ENCODE measurements at places on chromosomes 6 and 20.

DNA sequence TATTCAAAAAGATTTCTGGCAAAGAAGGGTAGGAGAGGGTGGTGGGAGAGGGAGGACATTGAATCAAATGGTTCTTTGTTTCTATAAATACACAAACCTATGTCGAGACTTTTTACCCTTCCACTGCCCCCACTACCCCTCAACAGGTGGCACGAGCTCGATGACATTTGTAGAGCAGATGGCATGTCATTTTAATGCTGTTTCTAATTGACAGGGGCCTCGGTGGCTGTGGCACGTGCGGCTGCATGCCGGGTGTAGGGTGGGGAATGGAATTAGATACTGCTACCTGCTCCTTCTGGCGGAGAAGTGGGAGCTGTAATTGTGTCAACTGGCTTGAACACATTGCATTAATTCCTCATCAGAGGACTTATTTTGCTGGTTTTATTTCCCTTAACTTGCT, 29.1 kb upstream of the SASH1 start:
- DNase-seq = no peak

DNA sequence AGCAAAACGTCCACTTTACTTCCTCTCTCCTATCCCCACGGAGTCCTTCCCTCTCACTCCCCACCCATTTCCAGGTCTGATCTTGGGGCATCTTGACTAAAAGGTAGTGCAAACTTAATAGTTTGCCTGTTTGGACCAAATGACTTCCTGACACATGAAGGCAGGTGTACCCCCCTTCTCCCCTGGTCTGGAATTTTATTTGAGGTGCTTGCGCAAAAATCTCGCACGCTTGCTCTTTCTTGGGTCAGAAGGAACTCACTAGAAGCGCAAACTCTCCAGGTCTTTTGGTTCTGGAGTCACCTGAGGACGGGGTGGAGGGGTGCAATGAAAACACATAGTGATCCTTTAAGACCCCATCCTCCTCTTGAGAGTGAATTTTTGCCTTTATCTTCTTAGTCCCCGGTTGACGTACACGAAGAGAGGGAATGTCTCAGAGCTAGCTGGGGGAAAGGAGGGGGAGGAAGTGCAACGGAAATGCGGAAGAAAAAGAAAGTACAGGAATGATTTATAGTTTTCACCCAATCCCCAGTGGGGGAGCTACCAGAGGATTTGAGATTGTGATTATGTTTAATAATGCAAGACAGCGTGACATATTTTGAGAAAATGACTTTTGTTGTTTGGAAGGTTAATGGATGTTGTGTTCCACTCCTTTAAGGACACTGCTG, 4.9 kb downstream of the ADGRB3 start:
- no peak for DNase-seq

- no peak for DNase-seq
These were observed 210.5 kb downstream of the FARS2 start for GRCh38 chr6:5471637-5472398.

DNA sequence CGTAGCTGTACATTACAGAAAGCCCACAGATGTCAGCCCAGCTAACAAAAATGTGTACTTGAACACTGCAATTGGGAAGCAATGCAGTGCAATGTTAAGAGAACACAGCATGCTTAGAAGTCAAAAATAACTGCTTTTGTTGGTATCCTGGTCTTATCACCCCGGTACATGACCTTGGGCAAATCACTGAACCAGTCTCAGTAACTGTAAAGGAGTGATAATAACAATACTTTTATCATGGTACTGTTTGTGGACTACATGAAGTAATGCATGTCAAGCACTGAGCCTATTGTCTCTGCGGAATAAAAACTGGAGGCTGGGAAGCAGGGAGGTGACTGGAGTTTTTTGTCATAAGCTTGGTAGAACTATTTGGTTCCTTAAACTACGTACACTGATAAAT, 44.7 kb upstream of the SPDEF start:
- DNase-seq = no peak

GRCh38 chr20:2311329-2311728, 15.5 kb downstream of the TGM3 start:
- no peak for DNase-seq

DNA sequence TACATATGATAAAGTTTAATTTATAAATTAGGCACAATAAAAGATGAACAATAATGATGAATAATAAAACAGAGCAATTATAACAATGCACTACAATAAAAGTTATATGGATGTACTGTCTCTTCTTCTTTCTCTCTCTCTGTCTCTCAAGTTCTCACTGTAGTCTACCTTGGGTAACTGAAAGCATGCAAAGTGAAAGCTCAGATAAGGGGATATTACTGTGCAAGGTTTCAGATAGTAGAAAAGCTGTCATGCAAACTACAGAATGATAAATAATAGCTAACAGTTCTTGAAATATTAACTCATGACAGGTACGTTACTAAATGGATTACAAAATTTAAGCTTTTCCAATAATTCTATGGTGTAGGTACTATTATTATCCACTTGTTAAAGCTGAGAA, 311.9 kb upstream of the PRDM1 start:
- no peak for DNase-seq

DNA sequence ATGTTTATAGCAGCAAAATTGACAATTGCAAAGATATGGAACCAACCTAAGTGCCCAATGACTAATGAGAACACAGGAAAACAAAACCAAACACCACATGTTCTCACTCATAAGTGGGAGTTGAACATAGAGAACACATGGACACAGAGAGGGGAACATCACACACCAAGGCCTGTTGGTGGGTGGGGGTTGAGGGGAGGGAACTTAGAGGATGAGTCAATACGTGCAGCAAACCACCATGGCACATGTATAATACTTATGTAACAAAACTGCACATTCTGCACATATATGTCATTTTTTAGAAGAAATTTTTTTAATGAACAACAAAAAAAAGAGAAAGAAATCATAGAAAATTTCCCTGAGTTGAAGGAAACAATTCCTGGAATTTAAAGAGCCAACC, 3.9 kb downstream of the EPM2A start:
- no peak for DNase-seq

DNA sequence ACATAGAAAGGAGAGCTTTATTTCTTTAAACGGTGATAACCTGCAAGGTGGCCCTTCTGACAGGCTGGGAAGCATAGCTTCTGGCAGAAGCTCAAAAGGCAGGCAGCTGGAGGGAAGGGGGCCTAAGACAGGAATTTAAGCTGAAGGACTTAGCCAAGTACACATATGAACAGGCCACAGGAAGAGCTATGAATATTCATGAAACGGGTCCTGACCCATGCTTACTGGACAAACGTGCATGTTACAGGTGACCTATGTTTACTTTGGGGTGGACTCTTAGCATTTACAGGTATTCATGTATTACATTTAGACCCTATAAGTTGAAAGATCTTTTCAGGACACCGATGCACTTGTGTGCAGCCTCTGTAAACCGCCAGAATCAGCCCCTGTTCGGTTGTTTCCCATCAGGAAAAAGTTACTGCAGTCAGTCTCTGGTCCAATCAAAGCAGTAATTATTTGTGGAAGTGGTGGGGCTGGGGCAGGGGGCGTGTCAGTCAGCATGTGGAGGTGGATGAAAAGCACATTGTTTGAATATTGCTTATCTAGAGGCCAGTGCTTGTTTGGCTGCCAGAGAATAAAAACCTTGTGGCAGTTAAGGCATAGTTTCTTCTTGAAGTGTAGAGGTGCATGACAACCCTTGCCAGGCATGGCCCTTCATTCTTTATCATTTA, 2.9 kb upstream of the GZF1 start:
- no peak for DNase-seq

DNA sequence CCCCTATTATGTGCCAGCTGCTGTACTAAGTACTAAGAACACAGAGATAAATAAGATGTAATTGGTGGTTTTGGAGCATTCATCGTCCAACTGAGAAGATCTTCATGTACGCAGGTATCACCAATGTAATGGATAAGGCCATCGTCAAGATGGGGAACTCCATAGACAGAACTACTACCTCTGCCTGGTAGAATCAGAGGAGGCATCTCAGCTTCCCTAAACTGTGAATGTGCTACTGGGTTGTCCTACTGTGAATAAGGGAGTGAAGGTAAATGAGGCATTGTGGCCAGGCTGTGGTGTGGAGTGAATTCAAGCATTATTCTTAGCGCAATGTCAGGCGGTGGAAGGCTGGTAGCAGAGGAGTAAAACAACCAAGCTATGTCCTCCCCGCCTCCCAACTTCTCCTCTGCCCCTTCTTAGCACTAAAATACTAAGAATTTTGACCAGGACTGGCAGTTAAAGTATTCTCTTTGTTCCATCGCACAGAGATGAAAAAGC, 68.2 kb downstream of the TBC1D7 start:
- no peak for DNase-seq

DNA sequence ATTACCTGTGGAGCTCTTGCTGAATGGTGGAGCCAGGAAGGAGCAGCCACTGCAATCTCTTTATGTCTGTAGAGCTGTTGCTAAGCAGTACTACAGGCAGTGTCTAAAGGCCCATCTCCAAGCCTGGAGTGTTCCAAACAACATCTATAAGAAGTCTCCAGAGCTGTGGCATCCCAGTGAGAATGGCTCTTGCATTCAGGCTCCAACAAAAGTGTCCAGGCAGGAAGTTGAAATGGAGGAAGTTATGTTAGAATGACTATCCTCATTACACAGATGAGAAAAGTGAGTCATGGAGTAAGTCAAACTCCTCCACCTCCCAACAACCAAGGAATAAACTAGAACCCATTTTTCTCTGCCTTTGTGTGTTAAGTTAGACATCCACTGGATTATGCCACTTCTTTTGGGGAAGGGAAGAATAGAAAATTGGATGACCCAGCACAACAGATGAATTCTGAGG, 288.5 kb upstream of the STXBP5 start:
- no peak for DNase-seq

DNA sequence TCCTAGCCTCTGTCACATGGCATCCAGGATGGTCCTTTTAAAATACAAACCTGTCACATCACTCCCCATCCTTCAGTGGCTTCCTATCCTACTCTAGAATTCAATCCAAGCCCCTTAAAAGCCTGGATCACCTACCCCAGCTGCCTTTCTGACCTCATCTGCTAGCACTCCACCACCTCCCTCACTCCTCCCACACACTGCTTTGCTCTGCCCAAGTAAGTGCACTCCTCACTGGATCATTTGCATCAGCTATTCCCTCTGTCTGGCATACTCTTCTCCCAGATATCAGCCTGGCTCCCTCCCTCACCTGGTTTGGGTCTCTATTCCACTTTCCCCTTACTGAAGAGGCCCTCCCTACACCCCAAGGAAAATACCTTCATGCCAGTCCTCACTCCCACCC, 10.5 kb downstream of the C6orf136 start:
- DNase-seq = no peak

GRCh38 chr6:46954837-46955451, 33.2 kb upstream of the ADGRF5 start:
- no peak for DNase-seq

DNA sequence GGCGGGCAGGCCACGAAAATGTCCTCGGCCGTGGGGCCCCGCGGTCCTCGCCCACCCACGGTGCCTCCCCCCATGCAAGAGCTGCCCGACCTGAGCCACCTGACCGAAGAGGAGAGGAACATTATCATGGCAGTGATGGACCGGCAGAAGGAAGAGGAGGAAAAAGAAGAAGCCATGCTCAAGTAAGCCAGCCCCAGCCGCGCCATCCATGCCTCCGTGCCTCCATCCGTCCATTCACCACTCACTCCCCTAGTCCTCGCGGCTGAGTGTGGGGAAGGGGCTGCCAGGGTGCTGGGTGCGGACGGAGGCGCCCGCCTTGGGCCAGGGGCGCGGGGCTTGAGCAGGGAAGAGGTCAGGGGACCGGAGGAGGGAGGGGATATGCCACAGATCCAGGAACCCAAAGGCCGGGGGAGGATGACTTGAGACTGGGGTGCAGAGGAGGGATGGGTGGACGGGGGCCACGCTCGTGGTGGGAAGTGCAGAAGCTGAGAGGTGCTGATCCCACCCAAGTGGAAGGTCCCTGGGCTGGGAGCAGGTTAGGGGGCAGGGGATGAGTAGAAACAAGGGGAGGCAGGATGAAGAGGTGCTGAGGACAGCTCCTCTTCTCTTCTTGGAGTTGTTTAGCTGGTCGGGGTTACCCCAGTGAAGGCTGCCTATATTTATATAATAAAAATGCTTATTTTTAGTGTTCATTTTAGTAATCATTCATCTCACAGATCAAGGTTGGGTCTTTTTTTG, 825 bp downstream of the RIMS1 start:
- no peak for DNase-seq

- DNase-seq = no peak
These were observed 40.4 kb downstream of the GNAS-AS1 start for GRCh38 chr20:58810116-58810878.

- no peak for DNase-seq
These were observed 7.7 kb downstream of the NPEPL1 start for GRCh38 chr20:58700121-58700821.

- DNase-seq = no peak
These were observed 36.0 kb downstream of the TAF8 start for GRCh38 chr6:42086046-42087035.

DNA sequence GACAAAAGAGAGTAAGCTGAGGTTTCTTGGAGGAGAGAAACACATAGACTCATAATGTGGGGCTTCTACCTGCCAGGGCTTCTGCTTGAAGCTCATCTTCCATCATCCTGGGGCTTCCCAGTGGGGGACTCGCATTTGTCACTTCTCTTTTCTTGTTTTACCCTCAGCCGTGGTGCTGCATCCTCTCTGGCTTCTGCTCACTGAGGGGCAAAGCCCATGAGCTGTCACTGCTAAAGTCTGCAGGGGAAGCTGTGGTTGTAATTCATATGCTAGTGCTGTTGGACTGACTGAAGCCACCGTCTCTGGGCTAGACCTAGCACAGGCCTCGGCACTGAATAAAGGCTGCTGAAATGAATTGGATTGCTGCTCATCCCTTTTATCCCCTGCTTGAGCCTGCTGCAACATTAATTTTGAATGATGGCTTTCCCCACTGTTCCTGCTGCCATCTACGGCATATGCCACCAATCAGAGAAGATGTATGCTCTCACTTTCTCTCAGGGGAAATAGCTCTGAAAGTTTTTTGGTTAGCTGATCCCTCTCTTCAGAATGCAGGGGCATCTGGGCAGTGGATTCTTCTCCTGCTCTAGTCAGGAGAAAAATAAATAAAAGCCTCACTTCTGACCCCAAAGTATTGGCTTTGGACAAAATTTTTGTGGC, 568.4 kb upstream of the MAP3K7 start:
- DNase-seq = no peak

- no peak for DNase-seq
These were observed 31.6 kb downstream of the PSMG4 start for GRCh38 chr6:3290149-3290930.

GRCh38 chr20:59015812-59016711, 3.2 kb upstream of the TUBB1 start:
- DNase-seq = no peak

GRCh38 chr6:64083261-64083660, 447.7 kb downstream of the PHF3 start:
- no peak for DNase-seq

DNA sequence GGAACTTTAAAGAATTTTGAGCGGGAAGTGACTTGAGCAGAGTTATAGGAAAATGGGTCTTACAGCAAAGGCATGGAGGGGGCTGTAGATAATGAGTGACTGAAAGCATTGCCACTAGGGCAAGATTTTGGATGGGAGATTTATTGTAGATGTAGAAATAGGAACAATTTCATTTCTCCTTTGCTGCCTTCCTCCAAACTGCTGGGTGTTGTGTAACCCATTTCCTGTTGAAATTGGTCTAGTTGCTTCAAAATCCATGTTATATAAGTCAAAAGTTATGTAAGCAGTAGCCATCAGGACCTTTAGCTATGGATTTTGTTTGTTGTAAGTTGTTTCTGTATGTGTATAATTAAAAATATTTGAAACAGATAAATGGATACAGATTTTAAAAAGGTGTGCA, 11.1 kb downstream of the YWHAB start:
- DNase-seq = no peak
